ENCODE measurements at places on chromosomes 7 and 10. TPM values are rescaled to one million over a fixed set of nuclear protein-coding genes. Genes with fewer than 3 reads are reported as not detected.

- DNase-seq: no peak
Measured at GRCh38 chr7:55366461-55367070, 1.4 kb downstream of the LANCL2 start.

LIPM gene
- total RNA-seq: not detected

GRCh38 chr10:61975391-61975932, 74.0 kb downstream of the ARID5B start:
- no peak for DNase-seq

ZCCHC24 gene
- total RNA-seq: 22.2 TPM

STEAP1 gene
- 59.5 TPM for total RNA-seq

JAKMIP3 gene
- total RNA-seq: 0.06 TPM

GRCh38 chr10:49803988-49804387, 41.9 kb upstream of the OGDHL start:
- no peak for DNase-seq

- DNase-seq: no peak
Measured at GRCh38 chr10:132146271-132146671, 40.5 kb upstream of the DPYSL4 start.

DNA sequence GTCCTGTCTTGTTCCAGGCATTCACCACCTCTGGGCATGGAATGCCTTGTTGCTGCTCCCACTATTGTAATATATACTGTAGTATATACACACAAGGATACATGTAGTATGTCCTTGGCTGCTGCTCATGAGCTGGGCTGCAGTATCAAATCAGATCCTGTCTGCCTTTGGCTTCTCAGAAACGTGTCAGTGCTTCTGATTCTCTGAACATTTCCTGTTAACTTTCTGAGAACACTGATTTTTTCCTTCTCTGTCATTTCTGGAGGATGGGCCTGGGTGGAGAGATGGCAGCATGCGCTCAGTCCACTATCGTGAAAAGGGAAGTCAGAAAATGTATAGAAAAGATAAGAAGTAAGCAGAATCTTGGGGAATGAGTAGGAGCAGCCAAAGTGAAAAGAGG, 12.2 kb downstream of the SFTPA2 start:
- DNase-seq: no peak

DNA sequence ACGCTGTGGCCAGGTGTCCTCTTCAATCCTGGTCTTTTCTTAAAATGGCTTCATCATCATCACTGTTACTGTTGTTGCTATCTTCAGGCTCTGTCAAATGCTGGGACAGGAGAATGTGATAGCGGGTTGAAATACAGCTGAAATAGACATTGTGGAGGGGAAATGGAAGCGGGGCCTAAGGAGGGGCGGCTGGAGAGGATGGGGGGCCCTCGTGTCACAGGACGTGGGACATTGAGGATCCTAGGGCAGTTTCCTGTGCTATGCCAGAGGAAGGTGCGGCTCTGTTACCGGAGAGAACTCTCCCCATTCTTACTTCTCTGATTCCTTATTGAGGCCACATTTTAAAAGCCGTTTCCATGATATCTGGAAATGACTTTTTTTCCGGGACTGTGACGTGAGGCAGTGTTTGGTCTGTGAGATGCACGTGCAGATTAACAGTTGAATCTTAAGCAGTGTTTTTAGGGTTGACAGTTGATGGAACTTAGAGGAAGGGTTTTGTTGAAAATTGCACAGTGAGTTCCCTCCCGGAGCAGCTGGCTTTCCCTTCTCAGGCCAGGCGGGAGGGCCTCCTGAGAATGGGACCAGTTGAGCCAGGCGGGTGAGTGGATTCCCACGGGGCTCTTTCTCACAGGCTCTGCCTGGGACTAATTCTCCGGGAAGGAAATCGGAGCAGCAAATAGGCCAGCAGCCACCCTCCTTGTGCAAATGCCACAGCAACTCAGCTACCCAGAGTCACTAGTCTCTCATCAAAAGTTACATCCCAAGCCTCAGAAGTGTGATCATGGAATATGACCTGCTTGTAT, 125.2 kb downstream of the TACC2 start:
- DNase-seq: no peak

GRCh38 chr10:114998993-114999392, 61.0 kb downstream of the TRUB1 start:
- DNase-seq: no peak

PPP1R3A gene
- total RNA-seq: not detected

DNA sequence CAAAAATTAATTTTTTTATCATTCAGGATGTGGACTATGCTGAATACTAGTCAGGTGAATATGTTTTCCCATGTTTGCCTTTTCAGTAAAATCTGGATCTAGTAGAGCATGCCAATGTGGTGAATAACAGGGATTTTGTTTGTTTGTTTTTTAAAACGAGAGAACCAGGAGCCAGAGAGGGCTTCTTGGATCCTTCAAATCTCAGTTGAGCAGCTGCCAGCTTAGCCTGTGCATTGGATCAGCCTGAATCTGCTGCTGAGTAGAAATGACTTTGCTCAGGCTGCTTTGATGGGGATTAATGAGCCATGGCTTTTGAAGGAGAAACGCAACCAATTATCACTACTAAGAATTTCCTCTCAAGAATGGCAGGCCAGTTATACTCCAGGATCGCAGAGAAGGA, 493.8 kb downstream of the ARL4A start:
- DNase-seq: no peak

OLAH gene
- total RNA-seq: not detected

DNA sequence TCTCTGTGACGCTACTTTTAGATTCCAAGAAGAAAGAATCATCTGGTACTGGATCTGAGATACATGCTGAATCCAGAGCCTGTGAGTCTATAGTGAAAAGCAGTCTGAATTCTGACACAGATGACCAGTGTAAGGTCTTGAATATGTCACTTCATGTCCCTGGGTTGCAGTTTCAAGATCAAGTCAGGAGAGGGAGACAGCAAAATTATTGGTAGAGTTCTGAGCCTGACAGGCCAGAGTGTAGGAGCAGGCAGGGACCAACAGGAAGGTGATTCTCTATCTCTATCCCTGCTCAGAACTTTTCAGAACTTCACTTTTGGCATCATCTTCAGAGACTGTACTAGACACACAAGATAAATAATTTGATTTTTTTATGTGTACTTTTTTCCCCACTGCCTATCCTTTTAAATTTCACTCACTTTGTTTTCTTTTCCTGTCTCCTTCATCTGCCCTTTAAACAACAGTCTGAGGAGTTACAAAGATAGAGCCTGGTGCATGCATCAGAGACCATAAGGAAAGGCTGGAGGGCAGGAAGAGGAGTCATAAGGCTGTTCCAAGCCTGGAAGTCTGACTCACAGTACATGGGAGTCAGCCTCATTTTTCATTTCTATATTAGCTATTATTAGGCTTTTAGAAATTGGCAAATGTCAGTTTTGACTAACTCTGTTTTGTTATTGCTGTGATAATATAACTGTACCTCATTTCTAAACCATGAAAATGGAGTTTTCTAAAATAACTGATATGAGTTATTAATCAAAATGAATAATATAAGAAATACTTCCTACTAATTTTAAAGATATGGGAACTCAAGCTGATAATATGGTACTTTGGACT, 120.2 kb upstream of the TMEM229A start:
- no peak for DNase-seq

- DNase-seq: peak; percentile 44
Measured at GRCh38 chr7:139650429-139651100, 127.1 kb downstream of the CLEC2L start.

- DNase-seq: no peak
Measured at GRCh38 chr7:47647181-47647917, 65.4 kb upstream of the TNS3 start.

GRCh38 chr10:131584287-131584686, 272.8 kb upstream of the TCERG1L start:
- DNase-seq: no peak

CYP26C1 gene
- total RNA-seq: 0.07 TPM

DNA sequence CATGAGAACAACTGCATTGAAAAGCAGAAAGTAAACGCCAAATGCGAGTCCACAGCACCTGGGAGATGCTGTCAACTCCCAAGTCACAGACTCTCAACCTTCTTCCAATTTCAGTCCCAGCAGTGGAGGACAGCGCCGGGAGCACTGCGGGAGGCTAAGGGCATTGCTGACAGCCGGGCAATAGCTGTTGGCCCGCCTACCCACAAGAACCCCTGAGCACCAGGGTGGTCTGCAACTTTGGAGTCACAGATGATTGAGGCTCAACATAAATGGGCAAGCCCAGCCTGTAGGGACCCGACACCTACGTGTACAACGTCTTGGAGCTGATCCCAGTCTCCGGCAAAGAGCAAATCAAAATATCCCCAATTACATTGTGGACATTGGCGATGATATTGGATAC, 262.9 kb downstream of the TCERG1L start:
- no peak for DNase-seq

GRCh38 chr7:30323006-30323355, 38.6 kb downstream of the ZNRF2 start:
- DNase-seq: no peak

DNA sequence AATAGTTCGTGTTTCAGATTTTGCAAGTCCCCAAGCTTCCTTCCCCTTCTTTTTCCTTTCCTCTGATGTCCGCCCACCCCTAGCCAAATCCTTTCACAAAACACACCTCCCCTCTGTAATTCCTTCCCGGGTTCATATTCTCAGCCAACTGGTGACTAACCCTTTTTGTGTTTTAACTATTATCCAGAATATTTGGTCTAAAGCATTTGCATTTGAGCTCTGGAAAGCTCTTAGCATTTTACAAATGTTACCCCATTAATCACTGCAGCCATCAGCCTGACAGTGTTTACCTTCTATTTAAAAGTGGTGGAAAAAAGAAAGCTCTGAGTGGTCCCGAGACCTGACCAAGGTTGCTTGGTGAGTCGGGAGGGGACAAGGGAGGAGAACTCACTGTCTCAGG, 139.0 kb downstream of the CREB5 start:
- no peak for DNase-seq

TUBB8 gene
- not detected for total RNA-seq

GRCh38 chr10:13383399-13383761, 35.3 kb upstream of the SEPHS1 start:
- DNase-seq: peak; percentile 57

DNA sequence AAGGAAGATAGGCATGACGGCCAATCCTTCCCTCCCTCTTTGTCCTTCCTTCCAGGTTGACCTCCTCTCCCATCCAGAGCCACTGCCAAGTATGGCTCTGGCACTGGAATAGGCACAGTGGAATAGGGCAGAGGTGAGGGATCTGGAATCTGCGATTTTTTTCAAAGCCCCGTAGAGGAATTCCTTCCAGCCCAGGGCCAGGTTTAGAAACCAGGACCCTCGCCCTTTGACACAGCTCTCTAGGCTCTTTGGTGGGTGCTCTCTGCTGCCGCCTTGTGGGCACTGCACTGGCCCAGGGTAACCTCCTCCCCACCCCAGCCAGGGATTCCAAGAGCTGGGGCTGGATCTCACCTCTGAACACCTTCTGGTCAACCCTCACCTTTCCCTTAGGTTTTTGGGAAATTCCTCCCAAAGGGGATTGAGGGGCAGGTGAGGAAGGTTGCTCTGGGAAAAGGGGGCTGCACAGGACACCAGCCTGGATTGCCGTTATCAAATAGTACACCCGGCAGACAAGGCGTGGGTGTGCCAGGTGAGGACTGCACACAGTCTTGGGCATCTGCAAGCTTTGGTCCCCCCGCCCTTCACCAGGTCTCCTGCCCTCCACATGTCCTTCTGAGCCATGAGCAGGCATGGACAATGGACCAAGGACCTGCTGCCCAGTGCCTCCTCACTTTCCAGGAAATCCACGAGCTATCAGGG, 22.8 kb downstream of the C10orf105 start:
- DNase-seq: no peak

- no peak for DNase-seq
Measured at GRCh38 chr10:87706731-87707130, 47.1 kb downstream of the PAPSS2 start.

MKI67 gene
- total RNA-seq: 4.0 TPM

DNA sequence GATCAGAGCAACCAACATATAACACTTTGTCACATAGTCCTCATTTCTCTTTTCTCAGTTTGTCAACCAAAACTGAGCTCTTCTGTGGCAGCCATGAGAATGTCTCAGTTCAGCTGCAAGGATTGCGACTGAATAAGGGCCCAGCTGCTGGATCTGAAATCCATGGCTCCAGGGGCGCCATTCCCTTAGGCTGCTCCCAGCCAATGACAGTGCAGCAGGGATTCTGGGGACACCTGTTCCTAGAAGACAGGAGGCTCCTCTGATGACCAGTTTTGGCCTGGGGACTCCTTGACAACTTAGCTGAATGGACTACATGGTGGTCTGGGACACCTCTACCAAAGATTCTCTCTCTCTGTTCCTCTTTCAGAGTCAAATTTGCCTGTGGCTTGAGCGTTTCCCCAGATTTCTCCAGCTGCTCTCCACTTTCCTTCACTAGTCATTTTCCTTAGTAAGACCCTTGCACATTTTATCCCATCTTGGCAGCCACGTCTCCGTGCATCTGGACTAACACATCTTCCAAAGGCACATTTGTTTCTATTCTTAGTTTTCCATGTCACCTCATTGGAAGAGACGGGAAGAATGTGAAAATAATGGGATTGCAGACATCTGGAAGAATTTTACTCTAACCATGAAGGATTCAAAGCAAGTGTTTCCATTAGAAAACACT, 28.1 kb upstream of the KIF5B start:
- DNase-seq: no peak

- DNase-seq: no peak
Measured at GRCh38 chr10:98994030-98994429, 241.6 kb downstream of the HPSE2 start.

DNA sequence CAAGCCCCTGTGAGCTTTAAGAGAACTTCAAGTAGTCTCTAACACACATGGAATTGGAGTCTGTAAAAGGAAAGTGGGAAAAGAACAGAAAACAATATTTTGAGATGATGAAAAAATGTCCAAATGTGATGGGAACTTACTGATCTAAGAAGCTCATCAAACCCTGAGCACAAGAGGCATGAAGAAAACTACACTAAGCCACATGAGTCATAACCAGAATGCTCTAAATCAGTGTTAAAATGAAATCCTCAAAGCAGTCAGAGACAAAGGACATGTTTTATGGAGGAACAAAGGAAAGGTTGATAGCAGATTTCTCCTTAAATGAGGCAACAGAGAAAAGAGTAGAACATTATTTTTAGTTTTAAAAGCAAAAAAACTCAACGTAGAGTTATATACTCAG, 37.2 kb downstream of the ZNF33A start:
- DNase-seq: no peak

DNA sequence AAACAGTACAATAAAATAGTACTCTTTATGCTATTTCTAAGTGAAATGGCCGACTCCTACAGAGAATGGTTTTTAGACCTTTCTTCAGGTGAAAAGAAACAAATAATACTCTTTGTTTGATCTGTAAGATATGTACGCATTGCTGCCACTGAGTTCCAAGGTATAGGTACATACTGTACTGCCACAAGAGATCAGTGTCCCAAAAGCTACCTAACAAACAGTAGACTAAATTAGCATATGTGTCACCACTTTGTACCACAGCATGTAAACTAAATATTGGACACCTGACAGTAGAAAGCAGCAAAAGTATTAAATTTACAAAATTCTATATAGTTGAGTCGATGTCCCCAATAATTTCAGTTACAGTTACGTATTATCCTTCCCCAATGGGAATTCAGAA, 14.4 kb downstream of the MTPN start:
- no peak for DNase-seq

DNA sequence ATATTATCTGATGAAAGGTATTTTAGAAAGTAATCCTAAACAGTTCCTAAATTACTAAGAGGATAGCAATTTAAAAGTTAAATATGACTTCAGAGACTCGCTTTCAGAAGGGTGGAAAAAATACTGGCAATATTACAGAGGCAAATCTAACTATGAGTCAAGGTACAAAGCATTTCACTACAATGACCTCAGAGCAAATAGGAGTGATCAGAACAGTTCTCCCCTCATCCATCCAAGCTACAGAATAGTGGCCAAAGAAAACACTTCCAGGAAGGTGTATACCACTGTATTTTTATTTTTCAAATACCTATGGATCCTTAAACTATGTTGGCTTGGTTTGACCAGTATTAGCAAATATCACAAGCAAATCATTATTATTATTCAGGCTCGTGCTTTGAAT, 112.8 kb upstream of the ODAD2 start:
- DNase-seq: no peak
